ENCODE measurements at places on chromosomes 5 and 9.
A peak's percentile ranks its signal among the peaks of the same experiment; 100 is the strongest.

DNA sequence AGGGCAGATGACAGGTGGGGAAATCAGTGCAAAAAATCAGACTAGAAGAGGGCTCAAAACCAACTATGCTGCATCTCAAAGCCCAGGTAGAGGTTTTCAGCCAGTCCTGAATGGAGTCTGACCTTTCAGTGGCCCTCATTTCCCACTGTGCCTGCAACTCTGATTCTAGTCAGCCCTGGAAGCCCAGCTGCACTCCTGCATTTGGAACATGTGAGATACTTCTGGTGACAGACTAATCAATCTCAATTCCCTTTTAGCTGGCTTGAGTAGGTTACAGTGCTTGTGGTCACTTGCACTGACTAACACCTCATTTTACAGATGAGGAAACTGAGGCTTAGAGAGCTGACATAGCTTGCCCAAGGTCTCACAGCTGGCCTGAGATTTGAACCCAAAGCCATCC is 7.9 kb upstream of the ACSL6 start:
- no peak for DNase-seq

- DNase-seq = no peak
Observed at GRCh38 chr5:109450129-109450877, 40.5 kb upstream of the PJA2 start.

DNA sequence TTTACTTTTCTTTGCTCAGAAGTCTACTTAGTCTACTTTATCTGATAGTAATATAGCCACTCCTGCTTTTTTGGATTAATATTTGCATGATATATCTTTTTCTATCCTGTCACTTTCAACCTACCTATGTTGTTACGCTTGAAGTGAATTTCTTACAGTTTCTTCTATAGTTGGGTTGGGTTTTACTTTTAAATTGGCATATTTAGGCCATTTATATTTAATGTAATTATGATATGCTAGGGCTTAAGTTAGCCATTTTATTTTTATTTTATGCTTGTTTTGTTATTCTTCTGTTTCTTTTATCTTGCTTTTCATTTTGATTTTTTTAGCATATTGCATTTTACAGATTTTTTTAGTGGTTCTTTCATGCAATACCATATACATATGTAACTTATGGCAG is 164.7 kb downstream of the AOPEP start:
- DNase-seq = no peak

- no peak for DNase-seq
Observed at GRCh38 chr9:137281345-137282116, 4.0 kb downstream of the TOR4A start.

GRCh38 chr5:172499287-172499686 is 45.0 kb upstream of the SH3PXD2B start:
- DNase-seq = no peak

GRCh38 chr5:121596882-121597281 is 254.8 kb upstream of the FTMT start:
- no peak for DNase-seq

DNA sequence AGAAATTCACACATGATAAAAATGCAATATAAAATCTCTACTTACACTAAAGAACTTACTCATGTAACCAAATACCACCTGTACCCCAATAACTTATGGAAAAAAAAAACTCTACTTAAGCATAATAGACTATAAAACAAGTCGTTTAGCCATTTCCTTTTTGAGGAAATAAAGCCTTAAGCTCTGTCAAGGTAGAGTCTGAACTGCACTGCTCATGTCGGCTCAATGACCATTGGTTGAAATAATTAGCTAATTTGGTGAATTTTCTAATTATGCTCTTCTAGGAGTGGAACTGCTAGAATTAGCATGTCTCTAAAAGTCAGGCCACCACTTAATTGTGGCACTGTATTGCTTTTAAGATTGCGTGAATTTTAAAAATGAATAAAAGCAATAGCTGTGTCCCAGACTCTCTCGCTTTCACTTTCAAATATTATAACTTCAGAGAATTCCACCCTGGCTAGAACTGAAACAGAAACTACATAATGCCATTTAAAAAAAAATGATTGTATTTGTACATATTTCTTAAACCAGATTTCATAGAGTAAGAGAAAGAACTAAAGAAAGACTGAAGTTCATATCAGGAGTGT is 113.0 kb upstream of the PCA3 start:
- no peak for DNase-seq

- no peak for DNase-seq
Observed at GRCh38 chr5:66898241-66898995, 298.2 kb downstream of the CD180 start.

DNA sequence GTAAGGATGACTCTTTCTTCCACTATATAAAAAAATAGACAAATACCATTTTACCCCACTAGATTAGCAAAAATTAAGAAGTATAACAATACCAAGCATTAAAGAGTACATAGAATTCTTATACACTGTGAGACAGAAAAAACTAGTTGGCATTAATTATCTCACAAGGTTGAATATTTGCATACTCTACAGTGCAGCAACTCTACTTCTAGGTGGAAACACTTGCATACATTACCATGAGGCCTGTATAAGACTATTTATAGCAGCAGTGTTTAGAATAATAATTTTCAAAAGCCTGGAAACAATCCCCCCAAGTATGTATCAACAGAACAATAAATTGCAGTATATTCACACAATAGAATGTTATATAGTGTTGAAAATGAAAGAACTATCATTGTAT is 19.0 kb upstream of the PURA start:
- DNase-seq = no peak

- no peak for DNase-seq
Observed at GRCh38 chr9:72949918-72950325, 2.9 kb downstream of the ALDH1A1 start.

DNA sequence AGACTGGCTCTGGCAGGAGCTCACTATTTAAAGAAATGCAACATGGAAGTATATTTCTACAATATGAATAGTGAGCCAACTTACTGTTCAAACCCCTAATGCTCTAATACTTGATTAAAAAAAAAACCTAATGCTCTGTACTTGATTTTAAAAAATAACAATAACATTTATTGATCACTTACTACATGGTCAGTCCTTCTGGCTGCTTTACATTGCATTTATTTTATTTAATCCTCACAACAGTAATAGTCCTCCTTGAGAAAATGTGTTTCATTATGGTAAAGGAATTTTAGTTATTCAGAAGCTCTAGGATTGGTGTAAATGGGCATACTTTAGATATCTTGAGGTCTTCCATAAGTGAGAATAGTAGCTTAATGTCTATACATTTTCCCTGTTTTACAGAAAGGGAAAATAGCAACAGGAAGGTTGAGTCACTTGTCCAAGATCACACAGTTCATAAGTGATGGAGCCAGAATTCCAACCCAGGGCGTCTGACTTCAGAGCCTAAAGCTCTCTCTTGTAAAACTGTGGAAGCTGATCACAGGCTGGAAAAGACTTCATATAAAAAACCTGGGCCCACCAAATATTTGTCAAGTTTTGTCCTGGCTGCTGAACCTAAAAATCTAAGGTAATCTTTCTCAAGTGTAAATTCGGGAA is 1.0 kb downstream of the STARD4 start:
- DNase-seq = no peak

GRCh38 chr9:129143031-129143927 is 32.1 kb downstream of the PTPA start:
- peak; percentile 38 for DNase-seq

DNA sequence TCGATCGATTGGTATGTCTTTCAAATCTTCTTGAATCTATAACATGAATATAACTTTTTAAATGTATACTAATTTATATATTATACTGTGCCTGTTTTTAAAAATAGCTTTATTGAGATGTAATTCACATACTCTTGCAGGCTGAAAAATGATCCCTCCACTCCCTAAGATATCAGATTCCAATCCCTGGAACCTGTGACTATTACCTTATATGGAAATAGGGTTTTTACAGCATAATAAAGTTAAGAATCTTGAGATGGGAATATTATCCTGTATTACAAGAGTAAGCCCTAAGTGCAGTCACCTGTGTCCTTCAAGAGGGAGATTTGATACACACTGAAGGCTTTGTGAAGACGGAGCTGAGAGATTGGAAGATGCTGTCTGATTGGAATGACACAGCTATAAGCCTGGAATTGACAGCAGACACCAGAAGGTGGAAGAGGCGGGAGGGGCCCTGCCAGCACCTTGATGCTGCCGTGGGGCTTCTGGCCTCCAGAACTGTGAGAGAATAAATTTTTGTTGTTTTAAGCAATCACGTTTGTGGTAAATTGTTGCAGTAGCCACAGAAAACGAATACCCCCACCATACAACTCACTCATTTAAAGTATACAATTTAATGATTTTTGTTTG is 161.3 kb downstream of the RMI1 start:
- DNase-seq = no peak

DNA sequence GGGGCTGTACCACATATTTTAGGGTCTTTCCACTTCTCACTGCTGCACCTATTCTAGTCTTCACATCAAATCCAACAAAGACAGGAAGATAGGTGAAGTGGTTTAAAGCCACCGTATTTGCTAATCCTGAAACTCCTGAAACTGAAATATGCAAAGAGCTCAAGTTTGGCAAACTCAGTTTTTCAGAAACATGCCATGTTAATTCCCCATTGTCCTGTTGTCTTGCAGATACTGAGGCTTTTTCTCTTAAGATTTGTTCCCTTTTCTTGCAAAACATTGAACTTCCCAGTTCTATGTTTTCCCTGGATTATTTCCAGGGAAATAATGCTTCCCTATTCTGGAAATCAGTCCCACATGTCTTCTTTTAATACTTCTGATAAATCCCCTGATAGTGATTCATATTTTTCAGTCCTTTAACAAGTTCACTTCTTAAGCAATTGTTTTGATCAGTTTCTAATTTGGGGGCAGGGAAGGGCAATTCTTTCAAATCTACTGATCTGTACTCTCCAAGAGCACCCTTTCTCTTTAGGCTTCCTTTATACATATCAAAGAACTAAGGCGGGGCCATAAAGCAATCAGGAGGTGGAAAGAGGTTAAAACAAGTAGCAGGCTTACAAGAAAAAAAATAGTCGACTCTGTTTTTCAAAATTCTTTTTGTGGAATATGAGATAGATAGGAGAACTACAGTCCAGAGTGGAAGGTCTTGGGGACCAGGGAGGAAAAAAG is 648.5 kb downstream of the BNC2 start:
- DNase-seq = no peak

DNA sequence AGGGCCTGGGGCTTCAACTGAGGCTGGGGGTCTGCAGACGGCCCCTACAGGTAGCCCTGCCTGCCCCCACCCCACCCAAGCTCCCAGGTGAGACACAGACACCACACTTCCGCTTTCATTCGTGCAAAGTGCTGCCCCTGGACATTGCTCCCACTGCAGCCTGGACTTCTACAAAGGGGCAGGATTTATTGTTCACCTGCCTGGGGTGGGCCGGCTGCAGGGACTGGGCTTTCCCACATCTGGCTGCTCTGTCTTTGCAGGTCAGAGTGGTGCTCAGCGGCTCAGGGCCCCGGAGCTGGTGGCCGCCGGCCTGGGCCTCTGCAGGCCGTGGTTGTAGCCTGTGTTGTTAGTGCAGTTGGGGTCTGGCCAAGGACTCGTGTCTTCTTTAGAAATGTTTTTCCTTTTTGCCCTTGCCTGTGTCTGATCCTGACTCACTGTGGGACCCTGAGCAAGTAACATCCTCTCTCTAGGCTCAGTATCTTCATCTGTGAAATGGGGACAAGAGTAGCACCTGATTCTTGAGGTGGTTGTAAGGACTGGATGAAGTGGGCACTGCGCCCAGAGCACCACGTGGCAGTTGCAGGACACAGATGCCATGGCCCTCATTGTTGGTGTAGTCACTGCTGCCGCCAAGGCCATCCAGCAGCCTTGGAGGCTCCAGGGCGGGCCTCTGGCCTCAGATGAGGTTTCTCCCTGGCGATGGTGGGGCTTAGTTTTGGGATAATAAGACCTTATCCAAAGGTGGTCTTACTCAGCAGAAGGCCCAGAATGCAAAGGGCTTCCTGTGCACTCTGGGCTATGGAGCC is 143.9 kb downstream of the CACNA1B start:
- DNase-seq = no peak

Measured in stimulated activated CD8-positive, alpha-beta memory T cell treated with anti-CD3 and anti-CD28 coated beads, Interleukin-7, amount 100 ng/mL, for 48 hours (primary cell).